Right atrium auricular region (tissue), 2 donors: ENCODE measurements at places on chromosomes 4 and X. TPM values are rescaled to one million over a fixed set of nuclear protein-coding genes. Genes with fewer than 3 reads are reported as not detected.

SSX2 gene
- not detected for total RNA-seq

ZNF827 gene
- total RNA-seq = 8.5 TPM

NSG1 gene
- total RNA-seq = 19.6 TPM

MAGEE2 gene
- total RNA-seq = not detected

SETD7 gene
- total RNA-seq = 69.5 TPM

DNA sequence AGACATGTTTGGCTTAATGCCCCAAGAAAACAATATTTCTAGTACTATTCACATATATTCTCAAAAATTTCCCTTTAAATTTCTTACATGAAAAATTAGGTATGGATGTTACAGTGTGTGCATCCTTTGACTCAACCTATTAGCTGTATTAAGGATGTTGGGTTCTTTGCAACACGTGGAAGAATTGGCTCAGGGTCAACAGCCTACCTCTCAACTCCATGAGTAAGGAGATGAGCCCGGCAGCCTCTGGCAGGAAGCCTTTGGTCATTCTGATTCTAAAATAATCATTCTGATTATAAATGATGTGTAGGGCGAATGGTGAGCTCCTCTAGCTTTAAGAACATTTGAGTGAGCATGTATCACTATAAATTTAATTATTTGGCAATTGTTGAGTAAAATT is 148.0 kb upstream of the WDFY3 start:
- DNase-seq = no peak

- no peak for DNase-seq
Measured at GRCh38 chr4:107380836-107381438, 339.1 kb downstream of the PAPSS1 start.

DNA sequence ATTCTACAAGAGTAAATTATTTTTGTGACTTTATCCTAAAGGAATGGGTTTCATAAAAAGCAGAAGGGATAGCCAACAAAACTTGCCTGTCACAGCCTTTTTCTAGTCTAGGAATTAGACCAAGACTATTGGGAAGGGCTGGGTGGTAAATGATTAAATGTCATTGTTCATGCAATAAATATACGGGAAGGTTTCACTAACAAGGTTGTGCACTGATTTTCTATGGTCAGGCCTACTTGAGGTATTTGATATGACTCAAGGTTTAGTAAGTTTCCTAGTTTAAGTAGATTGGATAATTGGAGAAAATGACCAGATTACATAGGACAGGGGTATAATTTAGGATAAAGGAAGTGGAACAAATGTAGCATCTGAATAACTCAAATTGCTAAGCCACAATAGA is 249.1 kb upstream of the BMP3 start:
- DNase-seq = no peak

DNA sequence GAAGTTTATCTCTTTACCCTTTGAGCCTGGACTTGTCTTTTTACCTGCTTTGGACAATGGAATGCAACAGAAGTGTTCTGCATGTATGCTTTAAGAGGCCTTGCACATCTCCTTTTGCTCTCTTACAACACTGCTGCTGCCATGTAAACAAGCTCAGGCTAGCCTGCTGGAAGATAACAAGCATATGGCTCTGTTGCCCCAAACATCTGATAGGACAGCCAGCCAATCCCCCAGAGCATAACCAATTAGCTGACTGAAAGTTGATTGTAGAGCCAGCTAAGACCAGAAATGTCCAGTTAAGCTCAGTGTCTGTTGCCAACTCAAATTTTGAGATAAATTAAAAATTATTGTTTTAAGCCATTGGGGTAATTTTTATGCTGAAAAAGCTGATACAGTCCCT is 510.6 kb upstream of the CNKSR2 start:
- no peak for DNase-seq

- no peak for DNase-seq
Measured at GRCh38 chrX:153723351-153724251, 586 bp downstream of the BCAP31 start.
